ENCODE measurements at places on chromosomes 6 and 20.

DNA sequence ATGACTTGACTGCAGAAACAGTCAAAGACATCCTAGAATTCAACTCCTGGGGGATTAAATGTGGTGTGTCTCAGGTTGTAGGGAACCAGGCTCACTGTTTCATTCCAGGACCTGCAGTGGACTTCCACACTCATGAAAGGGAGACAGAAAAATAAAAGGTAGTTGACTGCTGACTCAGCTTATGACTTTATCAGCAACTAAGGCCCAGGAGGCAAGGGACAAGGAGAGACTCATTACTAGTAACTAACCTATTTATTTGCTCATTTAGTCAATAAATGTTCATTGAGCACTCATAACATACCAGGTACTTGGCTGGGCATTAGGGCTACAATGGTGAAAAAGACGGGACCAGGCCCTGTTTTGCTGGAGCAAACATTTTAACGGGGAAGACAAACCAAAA lies 2.9 kb downstream of the ZSCAN31 start:
- DNase-seq = no peak

DNA sequence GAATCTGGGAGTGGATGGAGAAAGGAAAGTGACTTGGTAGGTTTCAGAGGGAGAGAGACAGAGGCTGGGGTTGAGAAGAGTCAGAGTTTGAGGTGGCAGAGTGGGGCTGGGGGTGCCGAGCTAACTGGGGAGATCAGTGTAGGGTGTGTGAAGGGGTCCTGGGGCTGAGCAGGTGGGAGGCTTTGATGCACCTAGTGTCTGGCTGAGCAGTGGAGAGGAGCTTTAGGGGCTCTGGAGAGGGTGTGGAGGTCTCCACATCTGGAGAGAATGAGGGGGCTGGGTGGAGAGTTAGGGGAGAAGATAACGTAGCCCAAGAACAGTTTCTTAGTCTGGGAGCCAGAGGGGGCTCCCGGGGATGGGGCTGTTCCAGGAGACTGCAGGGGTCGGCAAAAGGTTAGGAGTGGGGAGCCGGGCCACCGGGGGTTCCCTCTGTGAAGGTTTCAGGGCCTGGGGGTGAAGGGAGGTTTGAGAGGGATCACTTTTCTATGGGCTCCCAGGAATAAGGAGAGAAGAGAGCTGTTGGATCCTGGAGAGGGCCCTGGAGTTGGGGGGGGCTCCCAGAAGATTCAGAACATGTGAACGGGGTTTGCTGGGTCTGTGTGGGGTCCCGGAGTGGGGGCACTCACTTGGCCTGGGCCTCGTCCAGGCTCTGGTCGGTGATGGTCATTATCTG lies 797 bp downstream of the PBX2 start:
- DNase-seq = no peak

- no peak for DNase-seq
Observed at GRCh38 chr6:7300926-7301325, 12.1 kb downstream of the SSR1 start.

DNA sequence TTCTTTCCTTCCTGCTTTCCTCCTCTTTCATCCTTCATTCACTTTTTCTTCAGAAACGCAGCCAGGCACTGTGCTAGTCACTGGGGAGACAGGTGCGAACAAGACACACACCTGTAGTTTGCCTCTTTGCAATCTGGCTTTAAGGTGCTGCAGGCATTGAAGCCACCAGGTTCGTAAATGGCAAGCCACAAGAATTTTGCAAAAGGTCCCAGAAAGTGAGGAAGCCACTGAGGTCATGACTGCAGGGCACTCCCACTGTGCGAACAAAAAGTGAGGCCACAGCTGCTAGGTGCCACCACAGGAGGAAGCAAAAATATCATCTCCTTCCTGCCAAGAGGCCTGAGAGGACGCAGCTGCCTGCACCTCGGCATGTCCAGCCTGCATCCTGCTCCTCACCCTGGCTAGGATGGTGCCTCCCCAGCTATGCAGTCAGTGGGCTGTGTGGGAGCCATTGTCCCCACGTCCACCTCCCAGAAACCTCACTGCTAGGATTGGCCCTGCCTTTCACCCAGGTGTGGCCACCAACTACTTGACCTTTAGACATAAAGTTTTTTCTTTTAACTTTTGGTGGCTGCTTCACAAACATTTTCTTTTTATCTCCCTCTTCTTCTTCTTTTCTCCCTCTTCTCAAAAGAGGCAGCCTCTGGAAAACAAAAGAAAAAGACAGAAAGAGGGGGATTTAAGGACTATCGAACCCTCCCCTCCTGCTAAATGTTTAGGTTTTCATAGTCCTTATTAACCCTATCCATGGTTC lies 230.8 kb downstream of the BCAS1 start:
- no peak for DNase-seq

DNA sequence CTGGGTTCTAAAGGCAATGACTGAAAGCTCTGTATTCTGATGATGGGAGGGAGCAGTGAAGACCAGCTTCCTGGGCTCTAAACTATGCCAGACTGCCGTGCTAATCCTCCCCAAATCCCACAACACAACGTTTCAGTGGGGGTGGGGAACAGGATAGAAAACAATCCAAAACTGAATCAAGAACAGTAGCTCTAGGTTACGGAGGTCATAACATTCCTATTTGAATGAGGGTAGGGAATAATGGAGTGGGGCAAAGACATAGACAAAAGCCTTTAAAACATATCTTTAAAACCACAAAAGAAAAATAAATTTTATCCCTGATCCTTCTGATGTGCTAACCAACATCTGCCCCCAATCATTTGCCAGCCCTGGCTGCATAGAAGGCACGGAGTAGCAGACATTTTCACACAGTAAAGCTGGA lies 7.8 kb downstream of the USP49 start:
- peak; percentile 5 for DNase-seq

DNA sequence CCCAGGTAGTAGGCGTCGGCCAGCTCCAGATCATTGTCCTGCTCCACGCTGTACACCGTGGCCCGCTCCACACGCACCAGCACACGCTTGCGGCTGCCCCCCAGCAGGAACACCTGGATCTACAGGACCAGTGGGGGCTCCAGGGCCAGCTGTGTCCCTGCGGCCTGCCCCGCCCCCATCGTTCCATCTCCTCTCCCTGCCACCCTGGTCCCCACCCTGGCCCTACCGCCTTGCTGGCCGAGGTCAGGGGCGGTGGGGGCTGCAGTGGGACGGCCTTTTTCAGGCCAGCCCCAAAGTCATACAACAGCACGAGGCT lies 9.8 kb downstream of the ADRM1 start:
- no peak for DNase-seq

GRCh38 chr6:13417431-13417830 lies 70.0 kb downstream of the GFOD1 start:
- no peak for DNase-seq

DNA sequence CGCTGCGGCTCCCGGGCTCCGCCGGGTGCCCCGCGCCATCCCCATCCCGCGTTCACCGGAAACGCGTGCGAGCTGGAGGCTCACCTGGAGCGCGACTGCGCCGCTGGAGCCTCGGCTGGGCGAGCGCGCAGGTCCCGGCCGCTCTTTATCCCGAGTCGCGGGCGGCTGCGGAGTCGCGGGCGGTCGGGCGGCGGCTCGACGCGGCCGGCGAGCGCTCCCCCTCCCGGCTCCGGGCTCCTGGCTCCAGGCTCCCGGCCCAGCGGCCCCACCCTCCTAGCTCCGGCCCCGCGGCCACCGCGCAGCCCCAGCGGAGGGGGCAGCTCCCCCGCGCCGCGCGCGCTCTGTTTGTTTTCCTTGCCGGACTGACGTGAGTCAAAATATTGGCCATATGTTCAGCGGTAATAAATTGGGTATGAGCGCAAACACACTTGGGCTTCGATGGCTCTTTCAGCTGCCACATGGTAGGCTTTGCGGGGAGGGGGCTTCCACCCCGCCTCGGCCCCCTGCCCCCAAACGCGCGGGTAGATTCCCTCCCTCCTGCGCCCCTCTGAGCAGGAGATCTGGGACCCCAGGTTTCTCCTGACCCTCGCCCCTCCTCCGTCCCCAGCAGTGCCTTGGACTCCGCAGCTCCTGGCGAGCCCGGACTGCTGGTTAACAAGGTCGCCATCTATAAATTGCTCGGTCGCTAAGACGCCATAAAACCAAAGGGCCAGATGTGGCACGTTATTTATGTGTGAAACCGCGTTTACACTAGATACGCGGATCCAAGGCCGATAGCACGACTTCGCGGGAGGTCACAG lies 8.8 kb upstream of the NKX2-2 start:
- no peak for DNase-seq

GRCh38 chr20:54643761-54644160 lies 168.4 kb downstream of the DOK5 start:
- peak; percentile 63 for DNase-seq

DNA sequence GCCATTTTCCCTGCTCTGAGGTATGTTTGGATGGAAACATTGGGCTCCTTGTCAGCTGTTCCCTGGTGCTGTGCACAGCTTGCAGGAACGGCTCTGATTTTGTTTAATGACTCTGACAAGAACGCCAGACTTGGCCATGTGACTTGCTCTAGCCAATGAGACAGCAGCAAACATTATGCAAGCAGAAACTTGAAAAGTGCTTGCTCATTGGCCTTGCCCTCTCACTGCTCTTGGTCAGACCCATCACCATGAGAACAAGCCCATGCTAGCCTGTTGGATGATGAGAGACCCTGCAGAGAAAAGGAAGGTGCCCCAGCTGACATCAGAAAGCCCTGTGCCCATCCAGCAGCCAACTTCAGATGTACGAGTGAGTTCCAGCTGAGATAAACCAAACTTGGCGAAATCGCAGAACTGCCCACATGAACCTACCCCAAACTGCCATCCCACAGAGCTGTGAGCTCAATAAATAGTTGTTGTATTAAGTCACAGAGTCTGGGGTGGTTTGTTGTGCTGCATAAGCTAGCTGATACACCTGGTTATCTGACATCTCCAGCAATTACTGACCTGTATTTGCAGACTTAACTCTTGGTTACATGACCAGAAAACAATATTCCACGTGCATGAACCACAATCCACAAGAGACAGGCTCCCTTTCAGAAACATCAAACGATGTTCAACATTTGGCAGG lies 96.9 kb downstream of the JPH2 start:
- peak; percentile 20 for DNase-seq

GRCh38 chr20:56358070-56358469 lies 704 bp upstream of the FAM210B start:
- no peak for DNase-seq

DNA sequence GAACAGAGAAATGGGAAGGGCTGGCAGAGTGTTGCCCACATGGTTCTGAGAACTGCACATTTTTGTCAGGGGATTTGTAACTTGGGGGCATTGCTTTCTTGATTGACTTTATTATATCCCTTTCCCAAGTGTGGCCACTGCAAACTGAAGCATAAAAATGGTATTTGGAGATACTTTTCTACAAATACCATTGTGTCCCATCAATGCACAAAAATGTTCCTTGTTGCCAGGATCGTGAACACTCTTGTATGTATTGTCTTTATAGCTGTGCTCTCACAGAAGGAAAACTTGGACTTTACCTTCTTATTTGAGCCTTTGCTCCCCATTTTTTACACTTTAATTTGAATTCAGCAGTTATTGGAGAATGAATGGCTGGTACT lies 57.1 kb upstream of the C20orf144 start:
- DNase-seq = no peak

- no peak for DNase-seq
Observed at GRCh38 chr6:135266675-135267074, 85.6 kb downstream of the MYB start.

DNA sequence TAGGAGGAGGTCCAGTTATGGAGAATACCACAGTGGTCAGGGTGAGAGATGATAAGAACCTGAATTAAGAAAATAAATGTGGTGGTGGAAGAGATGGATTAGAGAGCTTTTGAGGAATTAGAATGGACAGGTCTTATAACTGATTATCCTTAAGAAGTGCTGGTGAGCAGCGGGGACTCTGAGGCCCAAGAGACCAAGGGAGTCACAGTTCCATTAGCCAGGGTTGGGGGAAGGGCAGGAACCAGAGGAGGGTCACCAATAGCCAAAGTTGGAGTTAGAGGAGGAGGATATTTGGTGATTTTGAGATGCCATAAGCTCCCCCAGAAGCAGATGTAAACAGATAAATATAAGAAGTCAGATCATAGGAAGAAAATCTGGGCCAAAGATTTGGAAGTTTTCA lies 87.1 kb upstream of the PAK5 start:
- DNase-seq = no peak

GRCh38 chr6:40585651-40586269 lies 1.4 kb downstream of the LRFN2 start:
- no peak for DNase-seq

DNA sequence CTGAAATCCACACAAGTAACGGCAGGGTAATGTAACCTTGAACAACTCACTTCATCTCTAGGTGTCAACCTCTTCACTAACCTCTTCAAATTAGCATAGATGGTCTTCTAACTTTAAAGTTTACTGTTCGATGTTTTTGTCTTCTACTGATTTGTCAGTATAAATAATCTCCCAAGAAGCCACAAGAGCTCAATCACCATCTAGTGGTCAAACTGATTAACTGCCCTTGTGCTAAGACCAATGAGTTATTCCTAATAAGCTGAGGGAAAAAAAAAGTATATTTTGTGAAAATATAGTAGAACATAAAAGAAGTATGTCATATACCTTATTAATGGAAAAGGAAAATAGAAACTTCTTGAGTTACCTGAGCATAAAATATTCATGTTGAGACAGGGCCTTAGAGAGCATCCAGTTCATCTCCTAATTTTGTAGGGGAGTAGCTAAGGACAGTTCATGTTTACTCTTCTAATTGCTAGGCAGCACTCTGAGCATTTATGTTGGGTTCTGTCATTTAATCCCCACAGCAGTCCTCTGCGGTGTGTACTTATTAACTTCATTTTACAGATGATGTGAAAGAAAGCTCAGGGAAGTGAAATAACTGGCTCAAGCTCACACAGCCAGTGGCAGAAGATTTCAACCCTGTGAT lies 317.1 kb downstream of the ESR1 start:
- no peak for DNase-seq

DNA sequence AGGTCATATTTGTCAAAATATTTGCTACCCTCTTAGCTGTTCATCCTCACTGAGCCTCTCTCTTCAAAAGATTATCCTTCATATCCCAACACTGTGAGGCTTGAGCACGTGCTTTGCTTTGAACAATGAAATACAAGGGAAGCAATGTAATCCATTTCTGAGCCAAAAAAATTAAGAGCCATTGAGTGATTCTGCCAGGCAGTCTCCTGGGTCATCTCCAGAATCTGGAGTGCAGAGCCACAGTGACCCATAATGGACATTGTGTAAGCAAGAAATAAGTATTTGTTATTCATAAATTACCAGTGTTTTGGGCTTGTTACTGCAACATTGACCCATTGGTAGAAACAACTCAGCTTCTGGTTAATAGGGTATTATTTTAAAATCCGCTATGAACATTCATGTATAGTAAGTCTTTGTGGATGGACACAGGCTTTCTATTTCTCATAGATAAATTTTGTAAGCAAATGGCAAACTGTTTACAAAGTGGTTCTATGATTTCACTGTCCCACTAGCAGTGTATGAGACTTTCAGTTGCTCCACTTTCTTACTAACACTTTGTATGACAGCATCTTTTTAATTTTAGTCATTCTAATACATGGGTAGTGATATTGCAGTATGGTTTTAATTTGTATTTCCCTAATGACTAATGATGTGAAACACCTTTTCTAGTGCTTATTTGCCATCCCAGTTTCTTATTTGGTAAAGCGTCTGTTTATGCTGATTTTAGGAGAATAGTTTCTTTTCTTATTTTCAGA lies 358.2 kb downstream of the PLCB1 start:
- no peak for DNase-seq
